ENCODE measurements at places on chromosomes 3 and 15.

DNA sequence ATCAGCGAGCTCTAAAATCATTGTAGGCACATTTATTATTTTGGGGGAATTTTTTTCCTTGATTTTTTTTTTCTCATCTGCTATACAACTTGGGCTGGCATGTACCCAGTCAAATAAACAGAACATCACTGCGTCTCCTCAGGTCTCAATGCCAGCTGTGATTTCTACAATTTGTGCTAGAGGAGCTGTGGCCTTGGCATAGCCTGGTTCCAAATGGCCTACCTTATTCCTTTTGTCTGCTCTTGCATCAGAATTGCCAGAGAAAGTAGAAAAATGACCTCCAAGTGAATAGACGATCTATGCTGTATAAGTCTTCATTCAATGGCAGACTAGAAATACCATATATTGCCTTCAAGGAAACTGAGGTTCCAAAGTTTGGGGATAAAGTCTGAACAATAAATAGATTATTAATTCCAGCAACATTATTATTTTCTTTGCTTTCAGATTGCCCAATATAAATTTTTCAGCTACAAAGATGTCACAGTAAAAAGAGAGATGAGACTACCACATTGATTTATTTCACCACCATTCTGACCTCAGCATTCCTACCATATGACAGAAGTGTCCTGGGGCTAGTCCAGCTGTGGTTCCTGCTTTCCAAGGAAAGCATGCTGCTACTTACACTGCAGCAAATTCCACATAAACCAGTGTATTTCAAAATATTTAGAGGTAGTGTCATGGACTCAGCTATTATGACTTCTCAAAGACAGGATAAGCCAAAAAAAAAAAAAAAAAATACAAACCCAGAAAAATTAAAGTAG is 493.9 kb upstream of the ZNF385D start:
- no peak for DNase-seq

GRCh38 chr3:17755836-17756235 is 13.4 kb upstream of the TBC1D5 start:
- no peak for DNase-seq

DNA sequence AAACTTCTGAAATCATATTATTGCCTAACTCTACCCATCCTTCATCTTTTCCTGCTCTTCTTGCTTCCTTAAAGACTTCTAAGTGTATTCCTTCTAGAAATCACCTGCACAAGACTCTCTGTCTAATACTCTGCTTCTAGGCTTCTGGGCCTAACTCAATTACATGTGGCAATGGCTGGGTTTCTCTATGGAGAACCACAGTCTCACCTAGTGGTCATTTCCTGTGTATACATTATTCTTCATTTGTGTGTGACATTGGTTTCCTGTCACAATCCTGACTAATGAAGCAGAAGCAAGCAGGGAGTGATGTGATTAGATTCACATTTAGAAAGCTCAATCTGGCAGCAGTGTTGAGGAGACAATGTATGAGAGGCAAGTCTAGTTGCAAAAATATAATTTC is 16.9 kb upstream of the CLDN1 start:
- DNase-seq = no peak

DNA sequence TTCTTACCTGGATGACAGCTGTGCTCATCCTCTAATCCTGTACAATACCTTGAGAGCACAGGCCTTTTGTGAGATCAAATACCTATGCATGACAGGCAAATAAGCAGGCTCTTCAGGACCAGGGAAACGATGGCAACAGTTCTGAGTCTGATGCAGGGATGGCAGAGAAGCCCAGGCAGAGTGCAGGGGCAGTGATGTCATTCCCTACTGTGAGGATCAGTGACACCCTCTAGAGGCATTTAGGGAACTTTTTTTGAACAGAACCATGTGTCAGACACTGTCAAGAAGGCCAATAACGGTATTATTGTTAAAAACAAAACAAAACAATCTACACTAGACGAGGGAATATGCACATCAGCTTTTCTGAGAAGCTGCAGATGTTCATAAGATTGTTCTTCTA is 314.8 kb upstream of the CTDSPL start:
- no peak for DNase-seq

- DNase-seq = no peak
These were observed 58.5 kb downstream of the ECT2 start for GRCh38 chr3:172808969-172809546.

DNA sequence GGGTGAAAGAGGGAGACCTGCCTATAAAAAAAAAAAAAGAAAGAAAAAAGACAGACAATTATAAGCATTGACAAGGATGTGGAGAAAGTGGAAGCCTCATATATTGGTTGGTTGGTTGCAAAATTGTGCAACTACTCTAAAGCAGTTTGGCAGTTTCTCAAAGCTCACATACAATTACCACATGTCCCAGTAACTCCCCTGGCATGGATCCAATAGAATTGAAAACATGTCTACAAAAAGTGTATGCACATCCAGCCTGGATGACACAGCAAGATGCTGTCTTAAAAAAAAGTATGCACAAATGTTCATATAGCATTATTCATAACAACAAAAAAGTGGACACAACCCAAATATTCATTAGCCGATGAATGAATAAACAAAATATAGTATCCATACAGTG is 19.5 kb downstream of the SETMAR start:
- DNase-seq = no peak

DNA sequence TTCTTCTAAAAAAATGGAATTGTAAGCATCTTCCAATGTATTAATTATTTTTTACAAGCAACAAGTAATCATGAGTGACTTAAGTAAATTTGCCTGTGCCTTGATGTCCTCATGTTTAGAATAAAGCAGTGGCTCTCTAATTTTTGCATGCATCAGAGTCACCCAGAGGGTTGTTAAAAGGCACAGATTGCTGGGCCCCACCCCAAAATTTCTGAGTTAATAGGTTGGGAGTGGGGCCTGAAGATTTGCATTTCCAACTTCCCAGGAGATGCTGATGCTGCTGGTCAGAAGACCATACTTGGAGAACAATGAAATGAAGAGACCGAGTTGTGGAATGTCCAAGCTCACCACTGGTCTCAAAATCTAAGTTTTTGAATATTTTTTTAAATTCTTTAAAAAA is 70.2 kb downstream of the ARHGAP31 start:
- no peak for DNase-seq

- DNase-seq = no peak
These were observed 67.0 kb downstream of the CHSY1 start for GRCh38 chr15:101184830-101185229.

GRCh38 chr3:161673866-161674265 is 177.3 kb downstream of the OTOL1 start:
- no peak for DNase-seq

DNA sequence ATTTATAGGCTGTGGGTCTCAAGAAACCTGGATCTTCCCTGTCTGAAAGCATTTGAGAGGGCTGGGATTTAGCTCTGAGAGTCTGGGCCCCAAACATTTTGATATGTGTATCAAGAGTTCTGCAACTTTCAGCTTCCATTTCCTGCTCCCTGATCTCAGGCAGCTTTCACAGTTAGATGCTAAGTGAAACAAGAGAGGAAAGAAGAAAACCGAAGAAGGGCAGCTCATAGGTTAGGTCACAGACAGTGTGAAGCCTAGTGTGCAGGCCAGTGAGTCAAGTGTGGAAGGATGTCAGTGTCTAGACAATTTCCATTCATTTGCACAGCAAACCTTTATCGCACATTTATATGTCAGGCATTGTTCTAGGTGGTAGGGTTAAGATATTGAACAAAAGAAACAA is 173.6 kb upstream of the PROK2 start:
- DNase-seq = no peak

DNA sequence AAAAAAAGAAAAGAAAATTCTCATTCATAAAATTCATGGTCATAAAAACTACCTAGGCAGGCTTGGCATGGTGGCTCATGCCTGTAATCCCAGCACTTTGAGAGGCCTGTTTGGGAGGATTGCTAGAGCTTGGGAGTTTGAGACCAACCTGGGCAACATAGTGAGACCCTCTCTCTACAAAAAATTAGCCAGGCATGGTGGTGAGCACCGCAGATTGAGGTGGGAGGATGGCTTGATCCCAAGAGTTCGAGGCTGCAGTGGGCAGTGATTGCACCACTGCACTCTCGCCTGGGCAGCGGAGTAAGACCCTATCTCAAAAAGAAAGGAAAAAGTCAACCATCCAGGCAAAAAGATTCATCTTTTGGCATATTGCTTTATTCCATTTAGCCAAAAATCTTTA is 58.5 kb downstream of the MEIS2 start:
- no peak for DNase-seq

DNA sequence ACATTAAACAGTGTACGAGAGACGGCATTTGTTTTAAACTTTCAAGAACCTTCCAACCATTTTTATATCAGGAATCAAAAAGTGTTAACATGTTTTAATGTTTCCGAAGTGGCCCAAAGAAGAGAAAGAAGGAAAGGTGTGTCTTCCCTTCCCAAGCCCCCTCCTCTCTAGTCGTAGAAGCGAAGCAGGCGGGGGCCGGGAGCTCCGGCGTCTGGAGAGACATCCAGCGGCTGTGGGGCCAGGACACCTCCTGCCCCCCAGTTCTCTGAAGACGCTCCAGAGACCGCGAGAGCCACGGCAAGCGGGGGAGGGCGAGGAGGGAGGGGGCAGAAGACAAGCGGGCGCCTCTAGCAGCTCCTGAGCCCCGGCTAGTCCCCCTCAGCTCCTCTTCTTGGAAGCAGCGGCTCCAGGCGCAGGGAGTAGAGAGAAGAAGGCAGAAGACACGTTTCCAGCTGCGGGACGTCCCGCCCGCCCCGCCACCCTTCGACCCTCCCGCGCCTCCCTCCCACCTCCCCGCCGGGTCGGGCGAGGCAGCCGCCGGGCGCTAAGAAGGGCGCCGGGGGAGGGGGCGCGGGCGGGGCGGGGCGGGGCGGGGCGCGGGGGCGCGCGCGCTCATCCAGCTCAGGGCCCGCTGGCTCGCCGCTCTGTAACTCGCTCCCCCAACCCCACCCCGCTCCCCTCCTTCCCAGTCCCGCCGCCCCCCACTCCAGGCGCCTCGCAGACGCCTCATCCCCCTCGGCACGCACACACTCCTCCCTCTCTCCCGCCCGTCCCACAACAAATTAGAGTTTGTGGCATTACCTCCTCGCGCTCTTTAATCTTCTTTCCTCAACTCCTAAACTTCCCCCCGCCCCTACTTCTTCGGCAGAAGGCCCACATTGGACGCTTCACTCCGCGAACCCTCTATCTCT is at the start of gene ZBTB20:
Gene ZBTB20, minus strand, starts transcription at position 871 of the 911 bp plus-strand sequence.
- DNase-seq = peak; percentile 64

- no peak for DNase-seq
These were observed 428.1 kb upstream of the NAALADL2 start for GRCh38 chr3:174430986-174431385.

DNA sequence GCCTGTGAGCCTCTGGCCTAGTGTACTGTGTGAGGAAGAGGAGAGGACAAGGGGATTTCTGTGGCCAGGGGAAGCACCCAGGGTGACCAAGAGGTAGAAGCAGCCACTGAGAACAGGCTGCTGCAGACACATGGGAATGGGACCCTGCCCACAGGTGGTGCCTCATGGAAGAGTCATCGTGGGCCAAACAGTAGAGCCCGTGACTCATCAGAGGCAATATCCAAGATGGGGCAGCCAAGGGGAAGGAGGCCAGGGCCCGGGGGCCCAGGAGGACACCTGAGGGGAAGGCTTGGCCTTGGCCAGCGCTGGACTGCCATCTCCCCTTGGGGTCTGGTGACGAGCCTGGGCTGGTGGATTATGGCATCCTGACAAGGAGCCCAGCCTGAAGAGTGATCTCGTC is 275.0 kb upstream of the LYSMD4 start:
- DNase-seq = no peak

GRCh38 chr15:81740416-81740815 is 305.4 kb downstream of the MEX3B start:
- DNase-seq = no peak

DNA sequence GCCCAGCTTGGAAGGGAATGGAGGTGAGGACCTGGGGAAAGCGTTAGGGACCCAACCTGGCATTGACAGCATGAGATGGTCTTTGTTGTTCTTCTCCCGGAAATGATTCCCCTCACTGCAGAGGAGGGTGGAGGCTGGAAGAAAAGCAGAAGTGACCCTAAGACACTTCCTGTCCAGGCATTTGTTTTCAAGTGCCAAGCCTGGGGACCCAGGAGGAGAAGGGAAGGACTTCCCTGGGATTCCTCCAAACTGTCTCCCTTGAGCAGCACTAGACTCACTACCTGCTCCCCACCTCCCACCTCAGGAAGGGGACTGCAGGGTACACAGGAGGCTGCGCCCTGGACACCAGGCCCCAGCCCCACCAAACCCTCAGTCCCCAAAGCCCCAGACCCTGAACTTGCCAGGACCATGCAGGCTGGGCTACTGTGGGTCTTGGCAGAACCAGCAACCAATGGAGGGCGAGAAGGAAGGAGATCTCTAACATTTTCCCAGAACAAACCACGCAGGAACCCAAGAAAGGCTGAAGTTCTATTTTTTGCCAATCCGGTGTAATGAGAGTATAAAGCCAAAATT is 9.8 kb upstream of the VIPR1 start:
- DNase-seq = no peak

Data from activated CD4-positive, alpha-beta T cell treated with anti-CD3 and anti-CD28 coated beads, Interleukin-2, amount 50 U/mL, for 48 hours (primary cell).